ENCODE measurements at places on chromosomes 11 and 22. TPM values are rescaled to one million over a fixed set of nuclear protein-coding genes. Genes with fewer than 3 reads are reported as not detected.

Gene TSSC4
- 34.8 TPM for total RNA-seq

Gene FXYD6
- 35.4 TPM for total RNA-seq

Gene NEFH
- total RNA-seq = 0.12 TPM

Gene DRICH1
- total RNA-seq = not detected

Gene SCUBE1
- 0.64 TPM for total RNA-seq

Gene NCAM1
- 244 TPM for total RNA-seq

Gene CHRNA10
- total RNA-seq = 0.89 TPM

Gene OR52E4
- not detected for total RNA-seq

Gene CCDC116
- not detected for total RNA-seq

DNA sequence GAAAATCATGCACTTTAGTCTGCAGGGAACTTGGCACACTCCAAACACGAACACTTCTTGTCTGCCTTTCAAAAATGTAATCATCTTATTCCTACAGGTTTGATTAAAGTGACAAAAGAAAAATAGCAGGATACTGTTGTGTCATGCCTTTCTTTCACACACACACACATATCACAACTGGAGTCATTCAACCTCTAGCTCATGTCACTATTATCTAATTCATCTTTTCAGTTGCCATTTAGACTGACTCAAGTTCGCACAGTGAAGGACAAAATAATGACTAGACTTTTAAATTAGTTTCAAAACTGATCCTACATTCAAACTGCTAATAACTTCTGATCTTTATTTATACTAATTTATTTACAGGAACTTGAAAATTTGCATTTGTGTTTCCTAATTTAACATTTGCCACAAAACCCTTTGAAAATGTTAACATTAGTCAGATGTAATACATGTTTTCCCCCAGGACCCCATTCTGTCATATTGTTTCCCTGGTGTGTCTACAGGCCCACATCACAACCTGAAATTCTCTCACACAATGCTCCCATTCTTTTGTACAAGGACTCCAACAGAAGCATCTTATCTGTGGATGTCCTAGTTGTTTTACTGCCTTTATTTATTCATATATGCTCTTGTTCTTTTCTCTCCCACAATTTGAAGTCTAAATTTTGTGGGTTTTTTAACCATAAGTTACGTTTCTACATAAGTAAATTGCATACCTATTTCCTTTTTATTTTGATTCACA is 171.1 kb downstream of the GRIA4 start:
- DNase-seq = no peak

- peak; percentile 65 for DNase-seq
Observed at GRCh38 chr11:113289431-113290187, 24.8 kb upstream of the TTC12 start.

DNA sequence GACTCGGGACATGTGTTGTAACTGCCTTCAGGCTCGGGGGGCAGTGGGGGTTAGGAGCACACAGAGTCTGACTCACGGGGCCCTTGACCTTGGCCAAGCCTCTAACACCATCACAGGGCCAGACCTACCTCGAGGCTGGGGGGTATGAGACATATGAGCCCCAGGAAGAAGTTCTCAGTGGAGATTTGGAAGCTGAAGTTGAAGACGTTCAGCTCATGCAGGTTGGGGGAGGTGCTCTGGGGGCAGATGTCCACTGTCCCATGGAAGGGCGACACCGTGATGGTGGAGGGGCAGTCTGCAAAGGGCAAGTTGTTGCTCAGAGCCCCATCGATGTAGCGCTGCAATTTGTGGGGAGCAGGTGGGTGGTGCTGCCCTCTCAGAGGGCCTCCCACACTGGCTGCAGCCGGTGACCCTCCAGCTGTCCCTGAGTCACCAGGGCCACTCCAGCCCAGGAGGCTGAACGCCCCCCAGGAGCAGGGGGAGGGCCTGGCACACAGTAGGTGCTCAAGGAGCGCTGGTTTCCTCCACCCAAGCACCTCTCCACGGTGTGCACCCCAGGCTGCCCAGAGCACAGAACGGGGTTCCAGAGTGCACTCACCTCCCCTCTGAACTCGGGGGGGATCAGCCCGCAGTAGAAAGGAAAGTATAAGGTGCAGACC is 2.5 kb downstream of the PNPLA5 start:
- DNase-seq = no peak

DNA sequence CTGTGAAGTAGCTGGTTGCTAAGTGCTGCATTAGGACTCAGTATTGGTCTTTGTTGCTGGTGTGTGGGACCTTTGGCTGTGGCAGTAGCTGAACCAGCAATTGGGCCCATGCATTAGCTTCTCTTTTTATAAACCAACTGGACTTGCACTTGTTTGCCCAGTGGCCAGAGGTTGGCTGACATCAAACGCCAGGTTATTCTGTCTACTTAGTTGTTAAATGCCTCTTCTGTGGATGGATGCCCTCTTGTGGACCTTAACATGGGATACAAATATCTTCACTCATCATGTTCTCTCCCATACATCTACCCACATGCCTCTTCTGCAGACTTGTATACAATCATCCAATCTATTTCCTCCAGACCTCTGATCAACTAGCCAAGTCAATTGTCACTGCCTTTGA is 26.4 kb upstream of the ARHGAP20 start:
- no peak for DNase-seq

- no peak for DNase-seq
Observed at GRCh38 chr22:37139762-37140161, 10.0 kb downstream of the IL2RB start.

- no peak for DNase-seq
Observed at GRCh38 chr11:128840783-128841182, 26.3 kb downstream of the KCNJ1 start.

GRCh38 chr11:67674442-67674871 is at the start of gene ALDH3B2:
Gene ALDH3B2, minus strand, starts transcription at chr11:67674623. Its CDS starts 7,688 bp downstream, at chr11:67666935.
- DNase-seq = no peak

DNA sequence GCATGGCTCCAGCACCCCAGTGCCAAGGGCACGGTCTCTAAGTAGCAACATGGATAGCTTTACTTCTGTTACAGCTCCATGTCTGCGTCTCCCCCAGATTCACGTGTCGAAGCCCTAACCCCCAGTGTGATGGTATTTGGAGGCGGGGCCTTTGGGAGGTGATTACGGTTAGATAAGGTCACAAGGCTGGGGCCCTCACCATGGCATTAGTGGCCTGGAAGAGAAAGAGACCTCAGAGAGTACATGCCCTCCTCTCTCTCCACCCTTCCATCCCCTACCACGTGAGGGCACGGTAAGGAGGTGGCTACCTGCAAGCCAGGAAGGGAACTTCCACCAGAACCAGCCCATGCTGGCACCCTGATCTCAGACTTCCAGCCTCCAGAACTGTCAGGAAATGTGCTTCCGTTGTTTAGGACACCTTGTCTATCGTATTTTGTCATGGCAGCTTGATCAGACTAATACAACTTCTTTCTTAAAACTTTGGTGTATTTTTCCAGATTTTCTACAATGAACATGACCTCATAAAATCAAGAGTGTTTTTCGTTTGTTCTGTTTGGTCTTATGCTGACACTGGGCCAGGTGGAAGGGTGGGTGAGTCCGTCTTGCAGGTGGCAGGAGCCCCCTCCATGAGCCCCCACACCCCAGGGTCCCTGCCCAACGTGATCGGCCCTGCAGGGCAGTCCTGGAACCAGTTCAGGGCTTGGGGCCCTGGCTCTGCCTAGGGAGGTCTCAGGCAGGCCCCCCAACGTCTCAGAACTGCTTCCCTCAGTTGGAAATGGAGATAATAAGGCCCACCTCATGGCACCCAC is 10.7 kb downstream of the RTN4R start:
- no peak for DNase-seq

- no peak for DNase-seq
Observed at GRCh38 chr11:36091256-36091811, 147.5 kb downstream of the LDLRAD3 start.

- no peak for DNase-seq
Observed at GRCh38 chr11:33172996-33173395, 11.7 kb upstream of the CSTF3 start.

- DNase-seq = peak; percentile 79
Observed at GRCh38 chr22:35352214-35353111, 28.4 kb upstream of the HMOX1 start.

DNA sequence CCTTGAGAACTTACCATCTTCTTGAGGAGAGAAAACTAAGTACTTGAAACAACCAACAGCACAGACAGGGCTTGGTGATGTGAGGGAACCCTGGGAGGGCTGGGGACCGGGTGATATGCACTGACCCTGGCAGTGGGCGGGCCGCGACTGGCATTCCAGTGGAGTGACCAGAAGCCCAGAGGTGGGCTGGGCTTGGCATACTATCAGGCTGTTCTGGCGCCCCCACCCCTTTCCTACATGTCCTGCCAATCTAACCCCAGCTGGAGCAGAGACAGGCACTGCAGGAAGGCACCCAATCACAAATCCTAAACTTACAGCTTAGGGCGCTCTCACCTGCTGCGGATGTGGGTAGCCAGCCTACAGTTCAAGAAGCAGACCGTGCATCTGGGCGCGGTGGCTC is 54.0 kb upstream of the GCAT start:
- no peak for DNase-seq

DNA sequence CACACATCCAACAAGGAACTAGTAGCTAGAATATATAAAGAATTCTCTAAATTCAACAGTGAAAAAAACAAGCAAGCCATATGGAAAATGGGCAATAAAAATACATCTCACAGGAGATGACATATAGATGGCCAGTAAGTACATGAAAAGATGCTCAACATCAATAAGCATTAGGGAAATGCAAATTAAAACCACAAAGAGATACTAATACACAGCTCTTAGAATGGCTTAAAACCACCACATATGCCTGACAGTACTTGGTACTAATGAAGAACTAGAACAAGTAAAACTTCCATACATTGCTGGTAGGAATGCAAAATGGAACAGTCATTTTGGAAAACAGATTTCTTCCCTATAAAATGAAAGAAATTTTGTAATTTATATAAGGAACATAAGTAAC is 71.6 kb upstream of the GAB2 start:
- DNase-seq = no peak

- DNase-seq = no peak
Observed at GRCh38 chr22:29144786-29145160, 60.9 kb upstream of the EMID1 start.

GRCh38 chr11:75365711-75366181 is 14.3 kb upstream of the ARRB1 start:
- no peak for DNase-seq

- DNase-seq = no peak
Observed at GRCh38 chr22:45787759-45788158, 116.1 kb downstream of the ATXN10 start.

Data from left ventricle myocardium superior (tissue), 1 donor.